Natural killer cell (primary cell): ENCODE measurements at places on chromosomes 16 and 17.

GRCh38 chr17:81514739-81515529, 2.3 kb upstream of the ACTG1 start:
- H3K4me1 ChIP-seq = peaks cover 73% of the 10 kb centered on the region
- peak overlapping the region; percentile 86 for H3K27ac ChIP-seq
- peak overlapping the region; percentile 86 for H3K4me3 ChIP-seq
- peak; percentile 78 for DNase-seq

DNA sequence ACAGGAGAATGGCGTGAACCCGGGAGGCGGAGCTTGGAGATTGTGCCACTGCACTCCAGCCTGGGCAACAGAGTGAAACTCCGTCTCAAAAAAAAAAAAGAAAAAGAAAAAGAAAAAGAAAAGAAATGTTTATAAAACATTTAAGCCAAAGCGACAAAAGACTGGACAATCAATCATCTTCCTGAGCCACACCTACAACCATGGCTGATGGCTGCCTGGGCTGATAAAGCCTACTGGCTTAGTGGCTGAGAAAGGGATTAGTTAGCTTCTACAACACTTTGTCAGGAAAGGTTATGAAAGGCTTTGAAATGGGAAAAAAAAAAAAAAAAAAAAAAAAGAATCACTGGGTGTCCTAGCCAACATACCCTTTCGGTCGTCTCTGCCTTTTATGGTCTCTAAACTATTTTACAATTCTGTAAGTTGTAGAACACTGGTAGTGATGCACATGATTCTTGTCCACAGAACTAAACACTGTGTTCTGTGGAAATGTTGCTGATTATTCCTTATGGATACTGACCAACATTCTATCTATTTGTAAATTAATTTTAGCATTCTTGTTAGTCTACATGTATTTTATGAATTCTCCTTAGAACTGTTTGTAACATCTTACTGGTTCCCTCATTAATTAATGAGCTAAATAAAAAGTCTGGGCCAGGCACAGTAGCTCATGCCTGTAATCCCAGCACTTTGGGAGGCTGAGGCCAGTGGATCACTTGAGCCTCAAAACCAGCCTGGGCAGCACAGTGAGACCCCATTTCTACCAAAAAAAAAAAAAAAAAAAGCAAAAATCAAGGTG, 45.5 kb downstream of the ZZEF1 start:
- H3K4me1 ChIP-seq = no peaks in the 10 kb centered on the region
- H3K4me3 ChIP-seq = no peak overlapping the region
- no peaks in the 10 kb centered on the region for H3K27me3 ChIP-seq
- peaks cover 77% of the 10 kb centered on the region for H3K36me3 ChIP-seq
- no peak for DNase-seq

- H3K27ac ChIP-seq = no peak overlapping the region
- no peaks in the 10 kb centered on the region for H3K4me1 ChIP-seq
- H3K36me3 ChIP-seq = peaks cover 27% of the 10 kb centered on the region
- no peak for DNase-seq
- H3K4me3 ChIP-seq = no peak overlapping the region
Observed at GRCh38 chr16:69909760-69910159, 41.4 kb upstream of the CLEC18A start.

DNA sequence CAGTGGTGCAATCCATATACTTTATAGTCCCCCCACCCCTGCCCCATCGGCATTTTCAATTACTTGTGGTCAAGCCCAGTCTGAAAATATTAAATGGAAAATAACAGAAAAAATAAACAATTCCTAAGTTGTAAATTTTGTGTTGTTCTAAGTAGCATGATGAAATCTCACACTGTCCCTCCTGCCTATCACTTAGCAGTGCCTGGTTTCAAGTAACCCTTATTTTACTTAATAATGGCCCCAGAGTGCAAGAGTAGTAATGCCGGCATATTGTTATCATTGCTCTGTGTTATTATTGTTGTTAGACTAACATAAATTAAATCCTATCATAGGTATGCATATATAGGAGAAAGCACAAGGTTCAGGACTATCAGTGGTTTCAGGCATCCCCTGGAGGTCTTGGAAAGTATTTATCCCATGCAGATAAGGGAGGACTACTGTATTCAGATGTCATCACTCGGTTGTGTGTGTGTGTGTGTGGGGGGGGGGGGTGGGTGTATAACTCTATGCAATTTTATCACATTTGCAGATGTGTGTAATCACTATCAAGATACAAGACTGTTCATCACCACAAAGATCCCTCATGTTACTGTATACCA, 9.3 kb downstream of the UBE2G1 start:
- peaks cover 7% of the 10 kb centered on the region for H3K4me1 ChIP-seq
- no peak for DNase-seq
- no peaks in the 10 kb centered on the region for H3K36me3 ChIP-seq

- H3K27me3 ChIP-seq = no peaks in the 10 kb centered on the region
- no peak for DNase-seq
- no peak overlapping the region for H3K27ac ChIP-seq
- H3K36me3 ChIP-seq = peaks cover 23% of the 10 kb centered on the region
Observed at GRCh38 chr17:35708149-35708548, 23.3 kb upstream of the RASL10B start.

- H3K4me1 ChIP-seq = peaks cover 86% of the 10 kb centered on the region
- peak; percentile 73 for DNase-seq
- H3K4me3 ChIP-seq = peak overlapping the region; percentile 23
- no peaks in the 10 kb centered on the region for H3K27me3 ChIP-seq
Observed at GRCh38 chr16:85611444-85612190, 1.5 kb upstream of the GSE1 start.

DNA sequence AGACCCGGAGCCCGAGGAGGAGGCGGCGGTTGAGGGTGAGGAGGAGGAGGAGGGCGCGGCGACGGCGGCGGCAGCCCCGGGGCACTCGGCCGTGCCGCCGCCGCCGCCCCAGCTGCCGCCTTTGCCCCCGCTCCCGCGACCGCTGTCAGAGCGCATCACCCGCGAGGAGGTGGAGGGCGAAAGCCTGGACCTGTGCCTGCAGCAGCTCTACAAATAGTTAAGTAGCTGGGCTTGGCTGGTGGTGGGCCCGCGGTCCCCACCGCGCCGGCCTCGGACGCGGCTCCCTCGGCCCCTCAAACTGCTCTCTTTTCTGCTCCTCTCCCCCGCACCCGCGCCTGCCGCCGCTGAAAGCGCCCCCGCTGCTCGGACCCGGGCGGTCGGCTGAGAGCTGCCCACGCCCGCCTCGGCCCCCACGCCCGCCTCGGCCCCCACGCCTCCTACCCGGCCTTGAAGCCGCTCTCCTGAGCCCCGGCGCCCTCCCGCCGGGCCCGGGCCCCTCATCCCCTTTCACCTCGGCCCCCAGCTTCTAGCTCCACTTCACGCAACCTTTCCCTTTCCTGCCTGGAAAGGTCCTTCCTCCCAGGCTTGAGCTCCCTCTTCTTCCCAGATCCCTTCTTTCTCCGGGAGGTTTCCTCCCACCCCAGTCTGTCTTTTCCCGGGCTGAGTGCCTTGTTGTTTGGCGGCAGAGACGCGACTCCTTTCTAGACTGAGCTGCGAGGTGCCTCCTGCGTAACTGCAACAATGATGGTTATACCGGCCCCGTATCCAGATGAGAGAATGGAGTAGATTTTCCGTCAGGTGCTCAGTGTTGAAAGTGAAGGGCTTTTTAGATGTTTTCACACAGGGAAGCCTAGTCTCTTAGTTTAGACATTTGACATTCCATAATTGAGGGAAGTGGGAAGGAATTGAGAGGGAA, 850 bp downstream of the PPM1E start:
- H3K4me1 ChIP-seq = peaks cover 12% of the 10 kb centered on the region
- H3K4me3 ChIP-seq = peak overlapping the region; percentile 42
- H3K27ac ChIP-seq = no peak overlapping the region
- no peaks in the 10 kb centered on the region for H3K36me3 ChIP-seq
- peaks cover 38% of the 10 kb centered on the region for H3K27me3 ChIP-seq

DNA sequence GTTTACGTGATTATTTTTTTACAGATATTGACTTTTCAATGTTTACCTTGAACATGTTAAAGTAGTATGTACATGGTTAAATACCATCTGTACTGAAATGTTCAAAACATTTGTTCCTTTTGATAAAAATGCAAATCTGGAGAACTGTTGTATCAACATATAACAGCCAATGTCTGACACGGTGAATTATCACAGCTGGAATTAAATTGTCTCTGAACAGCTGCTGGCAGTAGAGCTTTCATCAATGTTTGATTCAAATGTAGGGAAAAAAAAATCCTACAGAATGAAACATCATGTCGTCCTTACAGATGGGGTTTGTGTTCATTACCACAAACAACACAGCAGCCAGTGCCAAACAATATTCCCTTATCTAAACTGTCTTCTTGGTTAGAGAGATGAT, 79.9 kb downstream of the TOX3 start:
- DNase-seq = no peak
- H3K27ac ChIP-seq = no peak overlapping the region
- H3K4me3 ChIP-seq = no peak overlapping the region
- H3K4me1 ChIP-seq = no peaks in the 10 kb centered on the region

GRCh38 chr16:48788475-48788874, 178.5 kb upstream of the N4BP1 start:
- no peak overlapping the region for H3K27ac ChIP-seq
- no peak overlapping the region for H3K4me3 ChIP-seq
- no peak for DNase-seq

DNA sequence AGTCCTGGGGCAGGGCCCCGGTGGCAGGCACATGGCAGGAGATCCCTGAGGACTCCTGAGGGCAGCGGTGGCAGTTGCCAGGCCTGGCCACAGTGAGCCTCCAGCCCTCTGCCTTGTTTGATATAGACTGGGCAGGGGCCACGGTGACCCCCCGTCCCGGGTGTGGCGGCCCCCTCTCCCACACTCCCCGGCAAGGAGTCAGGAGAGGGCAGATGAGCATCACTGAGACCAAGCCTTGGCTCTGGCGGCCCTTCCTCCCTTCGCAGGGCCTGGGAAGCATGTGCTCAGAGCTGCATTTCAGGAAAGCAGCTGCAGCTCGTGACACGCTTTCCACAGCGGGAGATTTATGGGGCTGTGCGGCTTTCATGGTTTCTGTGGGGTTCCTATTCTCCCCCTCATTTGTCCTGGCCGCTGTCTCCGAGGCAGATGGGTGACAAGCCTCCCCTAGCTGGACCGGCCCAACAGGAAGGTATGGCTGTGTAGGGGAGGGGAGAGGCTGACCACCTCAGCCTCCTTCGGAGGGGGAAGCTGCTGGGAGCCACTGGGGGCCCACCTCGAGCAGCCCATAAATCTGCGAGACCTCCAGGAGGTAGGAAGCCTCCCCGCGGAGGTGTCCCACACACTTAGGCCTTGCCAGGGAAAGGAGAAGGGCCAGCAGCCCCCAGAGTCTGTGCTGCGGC, 211.4 kb downstream of the NTN1 start:
- peaks cover 6% of the 10 kb centered on the region for H3K27me3 ChIP-seq
- H3K36me3 ChIP-seq = no peaks in the 10 kb centered on the region
- no peaks in the 10 kb centered on the region for H3K4me1 ChIP-seq
- H3K27ac ChIP-seq = no peak overlapping the region

- H3K4me1 ChIP-seq = peaks cover under 1% of the 10 kb centered on the region
- H3K4me3 ChIP-seq = no peak overlapping the region
- H3K27ac ChIP-seq = no peak overlapping the region
Observed at GRCh38 chr17:39946551-39947330, 16.1 kb upstream of the GSDMA start.

DNA sequence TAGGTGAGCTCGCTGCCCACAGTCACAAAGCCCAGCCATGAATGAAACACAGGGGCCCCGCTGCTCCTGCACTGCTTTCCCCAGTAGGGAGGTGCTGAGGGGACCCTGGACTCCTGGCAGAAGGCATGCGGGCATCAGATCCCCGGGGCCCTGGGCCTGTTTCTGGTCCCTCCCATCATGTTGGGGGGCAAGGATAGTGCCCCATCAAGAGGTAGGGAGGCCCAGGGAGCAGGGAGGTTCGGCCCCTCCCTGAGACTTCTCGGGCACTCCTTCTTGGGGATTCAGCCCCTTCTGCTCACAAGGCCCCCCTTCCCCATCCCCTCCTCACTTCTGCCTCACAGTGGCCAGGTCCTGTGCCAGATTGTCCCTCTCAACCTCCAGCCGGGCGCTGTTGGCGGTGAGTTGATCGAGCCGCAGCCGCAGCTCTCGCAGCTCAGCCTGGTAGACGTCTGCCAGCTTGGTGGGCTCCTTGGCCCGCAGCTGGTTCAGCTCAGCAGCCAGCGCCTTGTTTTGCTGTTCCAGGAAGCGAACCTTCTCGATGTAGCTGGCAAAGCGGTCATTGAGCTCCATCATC, 515 bp downstream of the GFAP start:
- H3K4me3 ChIP-seq = no peak overlapping the region
- H3K27ac ChIP-seq = no peak overlapping the region
- H3K36me3 ChIP-seq = no peaks in the 10 kb centered on the region
- peaks cover 10% of the 10 kb centered on the region for H3K27me3 ChIP-seq
- H3K4me1 ChIP-seq = peaks cover 11% of the 10 kb centered on the region
